ENCODE measurements at places on chromosomes 7 and 10. TPM values are rescaled to one million over a fixed set of nuclear protein-coding genes. Genes with fewer than 3 reads are reported as not detected.

NPSR1 gene
- not detected for polyA plus RNA-seq

TMEM236 gene
- 0.27 TPM for polyA plus RNA-seq

FFAR4 gene
- 0.14 TPM for polyA plus RNA-seq

SRRM3 gene
- polyA plus RNA-seq = 52.8 TPM

ABCC2 gene
- polyA plus RNA-seq = 0.29 TPM

DAGLB gene
- polyA plus RNA-seq = 5.4 TPM

ZNF425 gene
- polyA plus RNA-seq = 0.50 TPM

MYO1G gene
- 0.70 TPM for polyA plus RNA-seq

SRI gene
- polyA plus RNA-seq = 62.1 TPM

COL28A1 gene
- polyA plus RNA-seq = 4.3 TPM

GATAD1 gene
- polyA plus RNA-seq = 15.5 TPM

THNSL1 gene
- 3.1 TPM for polyA plus RNA-seq

SLC18A3 gene
- 0.23 TPM for polyA plus RNA-seq

ARMC3 gene
- polyA plus RNA-seq = not detected

PIK3AP1 gene
- polyA plus RNA-seq = 1.4 TPM

NPY gene
- polyA plus RNA-seq = 1.9 TPM

ALOX5 gene
- 5.6 TPM for polyA plus RNA-seq

GRID1 gene
- 0.29 TPM for polyA plus RNA-seq

ADIRF gene
- 215 TPM for polyA plus RNA-seq

NEURL1 gene
- polyA plus RNA-seq = 0.16 TPM

GHRHR gene
- not detected for polyA plus RNA-seq

ITGA8 gene
- polyA plus RNA-seq = 5.5 TPM

CALCR gene
- polyA plus RNA-seq = 0.02 TPM

TMEM176B gene
- 114 TPM for polyA plus RNA-seq

PRF1 gene
- polyA plus RNA-seq = 1.1 TPM

MLXIPL gene
- 14.8 TPM for polyA plus RNA-seq

FAM25G gene
- polyA plus RNA-seq = not detected

ADAMTS14 gene
- polyA plus RNA-seq = 0.14 TPM

ENTPD1 gene
- polyA plus RNA-seq = 5.3 TPM

TUBB8 gene
- not detected for polyA plus RNA-seq

SUFU gene
- 6.7 TPM for polyA plus RNA-seq

TCERG1L gene
- not detected for polyA plus RNA-seq

CALHM1 gene
- not detected for polyA plus RNA-seq

C7orf33 gene
- polyA plus RNA-seq = not detected

Data from right cardiac atrium (tissue), 5 donors.